ENCODE measurements at places on chromosomes 13 and 19. TPM values are rescaled to one million over a fixed set of nuclear protein-coding genes. Genes with fewer than 3 reads are reported as not detected.

Gene CAPS
- total RNA-seq: 2.4 TPM

Gene TSC22D1
- 85.8 TPM for total RNA-seq

Gene TMEM59L
- total RNA-seq: 1.3 TPM

Gene ACER1
- not detected for total RNA-seq

Gene CYP2F1
- total RNA-seq: not detected

Gene FAM216B
- not detected for total RNA-seq

Gene C5AR1
- total RNA-seq: under 0.01 TPM

Gene FPR3
- total RNA-seq: 0.88 TPM

Gene ZNF471
- 5.3 TPM for total RNA-seq

Gene TMEM147
- 61.2 TPM for total RNA-seq
